ENCODE measurements at places on chromosomes 11 and 22.

DNA sequence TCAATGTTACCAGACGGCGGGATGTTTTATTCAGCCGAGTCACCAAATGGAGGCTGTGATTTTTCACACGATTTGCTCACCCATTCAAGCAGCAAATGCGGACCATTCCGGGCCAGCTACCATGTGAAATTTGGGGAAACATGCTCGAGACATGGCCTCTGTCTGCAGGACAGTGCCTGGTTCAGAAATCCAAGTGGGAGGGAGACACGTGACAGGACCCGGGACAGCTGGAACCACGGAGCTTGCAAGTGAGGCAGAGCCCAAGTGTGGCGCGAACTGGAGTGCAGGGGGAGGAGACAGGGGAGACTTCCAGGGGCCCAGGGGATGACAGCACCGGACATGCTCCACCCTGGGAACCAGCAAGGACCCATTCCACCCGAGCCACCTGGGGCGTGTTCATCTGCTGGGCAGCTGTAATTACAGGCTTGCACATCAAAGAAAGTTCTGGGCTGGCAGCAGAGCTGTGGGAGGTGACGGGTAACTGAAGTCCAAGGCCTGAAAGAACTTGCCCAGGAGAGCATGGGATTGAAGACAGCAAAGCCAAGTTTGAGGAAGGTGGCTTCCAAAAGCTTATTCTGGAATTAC lies 16.5 kb downstream of the CERK start:
- DNase-seq = peak; percentile 51

- DNase-seq = no peak
Measured at GRCh38 chr22:22099833-22100812, 117.5 kb upstream of the TOP3B start.

DNA sequence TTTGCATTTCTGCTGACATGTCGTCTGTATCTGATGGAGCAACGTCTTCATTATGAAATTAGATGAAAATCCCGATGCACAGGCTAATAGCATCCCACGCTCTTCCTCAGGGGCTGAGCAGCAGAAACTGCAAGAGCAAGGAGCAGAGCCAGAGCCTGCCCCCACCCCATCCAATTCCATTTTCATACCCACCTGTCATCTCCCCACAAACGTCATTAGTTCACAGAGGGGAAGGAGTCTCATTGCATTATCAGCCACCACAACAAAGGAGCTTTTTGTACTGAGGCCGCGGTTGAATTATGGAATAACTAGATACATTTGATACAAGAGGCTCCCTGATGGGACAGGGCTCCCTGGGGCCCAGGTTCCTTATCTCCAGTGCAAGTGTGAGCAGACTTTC lies 515.0 kb downstream of the NTM start:
- DNase-seq = no peak

GRCh38 chr11:616320-617198 lies 809 bp upstream of the IRF7 start:
- no peak for DNase-seq

GRCh38 chr22:11628651-11629511 lies 3899.1 kb upstream of the OR11H1 start:
- DNase-seq = no peak

- DNase-seq = no peak
Measured at GRCh38 chr11:122085712-122086111, 30.3 kb downstream of the BLID start.

Data from eye (tissue), 1 donor.